ENCODE measurements at places on chromosomes 16 and 17. TPM values are rescaled to one million over a fixed set of nuclear protein-coding genes. Genes with fewer than 3 reads are reported as not detected.
A peak's percentile ranks its signal among the peaks of the same experiment; 100 is the strongest.

Gene KRTAP9-4
- total RNA-seq: not detected

DNA sequence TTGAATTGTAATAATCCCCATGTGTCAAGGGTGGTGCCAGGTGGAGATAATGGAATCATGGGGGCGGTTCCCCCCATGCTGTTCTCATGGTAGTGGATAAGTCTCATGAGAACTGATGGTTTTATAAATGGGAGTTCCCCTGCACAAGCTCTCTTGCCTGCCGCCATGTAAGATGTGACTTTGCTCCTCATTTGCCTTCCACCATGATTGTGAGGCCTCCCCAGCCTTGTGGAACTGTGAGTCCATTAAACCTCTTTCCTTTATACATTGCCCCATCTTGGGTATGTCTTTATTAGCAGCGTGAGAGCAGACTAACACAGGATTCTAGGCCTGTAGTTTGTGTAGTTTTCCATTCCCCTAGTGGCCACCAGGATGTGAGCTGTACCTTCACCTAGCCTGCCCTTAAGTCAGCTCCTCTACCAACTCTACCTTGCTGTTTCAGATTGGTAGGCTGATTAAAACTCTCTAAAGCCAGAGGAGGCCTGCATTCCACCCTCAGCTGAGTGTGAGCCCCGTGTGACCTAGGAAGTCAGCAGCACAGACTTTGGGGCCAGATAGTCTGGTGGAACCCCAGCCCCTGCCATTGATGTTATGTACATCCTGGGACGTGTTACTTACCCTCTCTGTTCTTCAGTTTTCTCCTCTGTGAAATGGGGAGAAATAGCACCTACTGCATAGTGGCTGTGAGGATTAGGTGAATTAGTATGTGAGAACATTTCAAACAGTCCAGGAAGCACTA, 252.4 kb upstream of the CACNG5 start:
- DNase-seq: no peak

GRCh38 chr16:16861546-16861945, 482.6 kb downstream of the NPIPA7 start:
- DNase-seq: peak; percentile 75

Gene EVPLL
- total RNA-seq: 0.23 TPM

GRCh38 chr16:63720848-63721247, 1401.0 kb downstream of the CDH11 start:
- no peak for DNase-seq

Gene CBLN1
- 0.70 TPM for total RNA-seq

Gene RASD1
- 27.8 TPM for total RNA-seq

DNA sequence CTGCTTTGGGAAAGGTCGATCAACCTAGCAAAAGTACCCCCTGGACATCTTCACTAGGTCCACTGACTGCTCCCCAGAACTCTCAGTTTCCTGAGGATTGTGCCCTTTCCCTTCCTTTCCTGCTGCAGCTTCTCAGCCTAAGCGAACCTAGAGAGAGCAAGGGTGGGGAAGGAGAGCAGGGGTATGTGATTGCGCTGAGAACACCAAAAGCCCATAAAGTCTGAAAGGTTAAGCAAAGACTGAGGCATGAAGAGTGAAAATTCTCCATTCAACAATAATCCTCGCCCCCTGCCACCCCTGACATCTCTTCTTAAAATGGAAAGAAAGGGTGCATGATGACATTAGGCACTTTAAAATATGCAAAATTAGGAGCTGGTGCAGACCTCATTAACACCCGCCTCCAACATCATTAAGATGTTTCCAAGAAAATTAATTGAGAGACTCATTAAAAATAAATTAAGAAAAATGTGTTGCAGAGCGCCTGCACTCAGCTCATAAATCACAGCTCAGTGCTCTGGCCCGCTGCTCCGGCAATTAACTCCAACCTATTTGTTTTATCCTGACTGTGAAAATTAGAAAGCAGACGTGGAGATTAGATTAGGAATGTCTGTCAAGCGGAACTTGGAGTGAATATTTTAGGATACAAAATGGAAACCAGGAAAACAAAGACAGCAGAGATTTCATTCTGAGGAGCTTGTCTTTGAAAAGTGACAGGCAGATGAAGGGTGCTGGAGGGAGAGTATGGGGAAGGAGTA, 49.1 kb upstream of the PMFBP1 start:
- DNase-seq: no peak

GRCh38 chr17:50614471-50615051, 20.1 kb upstream of the ABCC3 start:
- DNase-seq: no peak

DNA sequence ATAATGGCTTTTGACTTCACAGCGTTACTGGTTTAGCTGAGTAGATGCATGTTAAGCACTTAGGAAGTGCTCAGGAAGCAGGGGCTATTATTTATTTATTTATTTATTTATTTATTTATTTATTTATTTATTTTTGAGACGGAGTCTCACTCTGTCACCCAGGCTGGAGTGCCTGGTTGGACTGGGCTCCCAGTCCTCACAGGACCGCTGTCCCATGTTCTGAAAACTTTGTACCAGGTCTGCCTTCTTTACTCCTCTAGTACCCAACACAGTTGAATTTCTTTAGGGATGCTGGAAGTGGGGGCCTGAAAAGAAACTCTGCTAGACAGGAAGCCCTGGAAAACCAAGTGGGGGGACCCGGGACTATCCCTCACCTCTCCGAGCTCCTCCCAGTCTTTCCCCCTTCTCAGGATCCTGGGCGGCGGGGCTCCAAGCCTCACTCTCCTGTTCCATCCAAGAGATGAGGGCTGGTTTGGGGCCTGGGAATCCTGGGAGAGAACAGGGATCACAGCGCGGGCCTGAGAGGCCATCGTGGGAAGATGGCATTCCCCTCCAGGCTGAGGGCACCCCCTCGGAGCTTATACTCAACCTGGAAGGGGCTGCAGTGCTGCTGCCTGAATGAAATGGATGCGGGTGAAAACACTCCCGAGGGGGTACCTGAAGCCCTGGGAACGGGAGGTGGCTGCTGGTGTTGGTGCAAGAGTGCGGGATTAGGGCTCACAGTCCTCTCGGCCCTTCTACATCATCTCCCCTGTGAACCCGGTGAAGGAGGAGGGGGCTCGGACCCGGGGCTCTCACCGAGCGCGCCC, 674 bp downstream of the ZNF688 start:
- peak; percentile 47 for DNase-seq

DNA sequence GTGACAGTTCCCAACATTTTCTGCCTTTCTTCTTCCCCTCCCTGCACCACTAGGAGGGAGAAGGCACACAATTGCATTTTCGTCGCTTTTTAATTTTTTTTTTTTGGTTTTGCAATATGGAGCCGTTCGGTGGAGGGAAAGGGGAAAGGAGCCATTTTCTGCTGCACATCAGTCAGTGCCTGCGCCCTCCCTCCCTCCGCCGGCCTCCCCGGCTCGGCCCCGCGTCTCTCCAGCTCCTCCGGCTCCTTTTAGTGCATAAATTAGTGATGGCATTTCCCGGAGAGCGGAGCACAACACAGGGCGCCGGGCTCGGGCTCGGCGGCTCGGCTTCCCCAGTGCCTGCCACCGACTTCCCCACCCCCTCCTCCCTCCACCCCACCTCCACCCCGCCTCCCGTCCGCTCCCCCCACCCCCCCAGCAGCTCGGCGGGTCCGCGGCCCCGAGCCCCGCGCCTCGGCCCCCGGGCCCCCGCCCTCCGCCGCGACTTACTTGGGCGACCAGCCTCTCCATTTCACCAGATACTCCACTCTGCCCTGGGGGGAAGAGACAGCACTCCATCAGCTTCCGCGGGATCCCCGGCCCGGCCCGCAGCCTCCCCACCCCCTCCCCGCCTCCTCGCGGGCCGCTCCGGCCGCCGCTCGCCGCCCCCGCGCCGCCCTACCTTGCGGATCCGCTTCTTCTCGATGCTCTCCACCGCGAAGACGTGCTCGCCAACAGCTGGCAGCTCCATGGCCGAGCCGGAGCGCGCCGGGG, 542 bp downstream of the CBX4 start:
- DNase-seq: peak; percentile 74

Gene MC1R
- 4.8 TPM for total RNA-seq

DNA sequence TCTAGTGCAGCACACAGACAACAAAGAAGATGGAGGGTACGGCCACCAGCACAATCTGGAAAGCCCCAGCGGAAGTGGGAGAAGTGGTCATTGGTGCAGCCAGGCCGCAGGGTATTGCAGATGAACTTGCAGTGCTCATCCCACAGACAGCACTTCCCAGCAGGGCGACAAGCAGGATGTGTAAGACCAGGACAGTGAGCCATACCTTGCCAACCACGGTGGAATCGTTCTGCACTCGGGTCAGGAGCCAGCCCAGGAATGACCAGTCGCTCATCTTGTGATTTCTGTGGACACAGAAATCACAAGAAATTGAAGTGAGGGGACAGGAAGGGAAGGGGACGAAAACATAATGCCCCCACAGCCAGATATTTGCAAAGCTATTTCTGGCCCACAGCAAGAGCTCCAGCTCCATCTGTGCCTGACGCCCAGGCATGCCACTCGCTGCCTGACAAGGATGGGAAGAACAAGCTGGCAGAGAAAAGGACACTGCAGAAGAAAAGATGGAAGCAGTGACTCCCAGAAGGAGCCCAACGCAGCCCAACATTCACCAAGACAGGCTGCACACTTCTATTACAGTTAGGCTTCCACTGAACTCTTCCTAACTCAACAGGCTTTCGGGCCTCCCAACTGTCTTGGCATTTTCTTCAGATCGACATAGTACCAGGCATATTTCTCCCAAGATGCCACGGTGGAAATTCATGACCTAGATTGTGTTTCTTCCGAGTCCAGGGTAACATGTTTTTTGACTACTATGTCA, 17.5 kb upstream of the MYO18A start:
- no peak for DNase-seq

Gene ABI3
- total RNA-seq: 10.6 TPM

Gene CA10
- 0.64 TPM for total RNA-seq

- DNase-seq: no peak
These were observed 56.0 kb upstream of the NACA2 start for GRCh38 chr17:61647047-61647446.

GRCh38 chr16:57637965-57638364, 9.5 kb downstream of the ADGRG1 start:
- no peak for DNase-seq

DNA sequence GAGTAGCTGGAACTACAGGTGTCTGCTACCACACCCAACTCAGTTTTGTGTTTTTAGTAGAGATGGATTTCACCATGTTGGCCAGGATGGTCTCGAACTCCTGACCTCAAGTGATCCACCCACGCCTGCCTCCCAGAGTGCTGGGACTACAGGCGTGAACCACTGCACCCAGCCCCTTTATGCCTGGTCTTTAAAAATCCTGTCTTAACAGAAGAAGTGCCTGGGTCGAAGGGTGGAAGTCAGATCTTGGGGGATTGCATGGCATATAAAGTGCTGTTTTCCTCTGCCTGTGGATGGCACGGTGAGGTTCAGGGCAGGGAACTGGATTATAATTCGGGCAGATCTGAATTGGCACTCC, 30.3 kb downstream of the ZC3H18 start:
- no peak for DNase-seq

Gene GCGR
- total RNA-seq: 0.43 TPM

Gene CA5A
- total RNA-seq: 0.25 TPM

GRCh38 chr17:82636626-82637598, 11.3 kb downstream of the WDR45B start:
- DNase-seq: no peak

DNA sequence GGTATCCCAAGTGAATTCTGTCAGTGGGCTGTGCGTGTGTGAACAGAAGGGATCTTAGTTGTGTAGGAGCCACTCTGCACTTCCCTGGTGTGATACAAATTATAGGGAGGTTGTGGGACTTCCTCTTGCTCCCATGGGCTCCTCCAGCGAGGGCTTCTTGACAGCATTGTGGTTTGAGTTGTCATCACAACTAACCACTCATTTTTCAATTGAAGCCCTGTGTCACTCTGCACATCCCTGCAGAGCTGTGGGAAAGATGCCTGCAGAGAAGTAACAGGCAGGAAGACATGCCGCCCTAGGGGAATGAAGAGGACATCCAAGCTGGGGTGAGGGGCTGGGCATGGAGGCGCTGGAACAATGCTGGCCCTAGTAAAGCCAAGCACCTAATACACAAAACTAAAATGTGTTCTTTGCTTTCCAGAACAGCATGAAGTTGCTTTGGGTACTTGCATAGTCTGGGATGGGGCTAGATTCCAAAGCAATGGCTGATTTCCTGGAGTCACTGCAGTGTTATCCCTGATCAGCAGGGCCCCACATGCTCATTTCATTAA, 692.5 kb downstream of the TOX3 start:
- DNase-seq: no peak

Measured in mucosa of descending colon (tissue), 3 donors.